ENCODE measurements at places on chromosomes 1 and 21. TPM values are rescaled to one million over a fixed set of nuclear protein-coding genes. Genes with fewer than 3 reads are reported as not detected.

KCNN3 gene
- total RNA-seq, result 2.3 TPM

ZNF697 gene
- total RNA-seq, result 24.5 TPM

FCRL4 gene
- under 0.01 TPM for total RNA-seq

HSD3B2 gene
- not detected for total RNA-seq

F13B gene
- total RNA-seq, result not detected

RSPO1 gene
- total RNA-seq, result not detected
